Lower lobe of right lung (tissue), 2 donors: ENCODE measurements at places on chromosomes 5 and 9.

DNA sequence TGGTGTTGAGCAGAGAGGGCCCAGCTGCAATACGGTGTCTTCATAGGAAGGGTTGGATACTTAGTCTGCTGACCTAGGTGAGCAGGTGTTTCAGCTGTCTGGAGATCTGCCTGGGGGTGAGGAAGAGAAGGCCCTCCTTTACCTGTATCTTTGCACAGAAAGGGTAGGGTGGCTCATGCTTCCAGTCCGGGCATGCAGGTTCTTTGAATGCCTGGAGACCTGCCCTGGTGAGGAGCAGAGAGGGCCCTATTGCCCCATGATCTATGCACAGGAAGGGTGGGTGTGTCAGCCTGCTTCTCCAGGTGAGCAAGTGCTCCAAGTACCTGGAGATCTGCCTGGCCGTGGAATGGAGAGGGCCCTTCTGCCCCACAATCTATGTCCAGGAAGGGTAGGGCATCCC is 63.0 kb downstream of the FER start:
- DNase-seq: no peak

DNA sequence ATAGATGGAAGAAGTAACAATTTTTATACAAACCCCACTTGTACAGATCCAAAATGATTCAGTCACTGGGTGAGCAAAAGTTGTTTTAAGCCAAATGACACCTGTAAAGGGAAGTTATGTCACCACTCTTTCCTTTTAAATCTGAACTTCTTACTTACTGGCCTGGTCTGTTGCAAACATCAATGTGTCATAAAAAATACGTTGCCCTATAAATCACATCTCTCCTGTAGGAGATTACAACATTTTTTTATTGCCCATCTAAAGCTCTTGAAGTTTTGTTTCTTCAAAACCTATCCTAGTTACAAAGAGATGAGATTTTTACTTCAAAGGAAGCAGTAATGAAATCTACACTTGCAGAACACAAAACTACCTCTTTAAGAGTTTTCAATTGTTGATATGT is 1087.8 kb upstream of the DMAC1 start:
- no peak for DNase-seq

DNA sequence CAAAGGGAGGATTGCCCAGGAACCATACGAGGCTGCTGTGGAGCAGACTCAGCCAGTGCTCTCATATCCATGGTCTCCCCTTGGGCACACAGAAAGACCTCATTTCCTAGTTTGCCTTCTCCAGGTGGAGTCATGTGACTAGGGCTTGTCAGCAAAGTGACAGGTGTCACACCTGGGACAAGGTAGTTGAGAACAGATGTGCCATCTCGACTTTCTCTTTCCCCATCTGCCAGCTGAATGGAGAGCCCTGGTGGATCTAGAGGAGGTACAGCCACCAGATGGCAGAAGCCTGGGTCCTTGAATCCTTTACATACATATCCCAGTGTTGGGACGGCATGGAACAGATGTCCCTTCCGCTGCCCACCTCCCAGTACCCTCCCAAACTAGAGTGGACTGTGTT is 42.9 kb upstream of the ALDOB start:
- no peak for DNase-seq

DNA sequence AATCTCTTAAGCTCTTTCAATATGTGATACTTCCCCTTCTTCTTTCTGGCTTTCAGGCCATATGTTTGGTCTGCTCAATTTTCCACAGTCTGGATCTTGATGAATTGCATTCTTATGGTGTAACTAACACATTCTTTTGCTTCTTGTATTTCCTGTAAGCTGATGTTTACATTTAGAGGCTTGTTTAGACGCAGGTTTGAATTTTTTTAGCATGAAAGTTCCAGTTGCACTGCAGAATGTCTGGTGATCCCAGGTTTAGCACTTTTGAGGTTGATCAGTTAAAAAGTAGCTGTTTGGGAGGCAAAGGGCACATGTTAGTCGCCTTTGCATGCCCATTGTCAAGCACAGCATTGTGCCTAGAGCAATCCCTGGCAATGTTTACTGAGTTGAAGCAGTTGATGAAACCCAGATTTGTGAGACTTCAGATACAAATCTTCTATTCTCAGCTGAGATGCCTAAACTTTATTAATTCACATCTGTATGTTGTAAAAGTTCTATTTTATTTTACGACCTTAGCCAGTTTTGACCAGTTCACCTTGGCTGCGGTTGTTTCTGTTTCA is 59.6 kb upstream of the SPATA31C2 start:
- DNase-seq: no peak

- peak; percentile 70 for DNase-seq
These were observed 13.2 kb downstream of the GADD45G start for GRCh38 chr9:89617978-89618377.

GRCh38 chr5:100668511-100668910 is 133.3 kb downstream of the FAM174A start:
- no peak for DNase-seq

DNA sequence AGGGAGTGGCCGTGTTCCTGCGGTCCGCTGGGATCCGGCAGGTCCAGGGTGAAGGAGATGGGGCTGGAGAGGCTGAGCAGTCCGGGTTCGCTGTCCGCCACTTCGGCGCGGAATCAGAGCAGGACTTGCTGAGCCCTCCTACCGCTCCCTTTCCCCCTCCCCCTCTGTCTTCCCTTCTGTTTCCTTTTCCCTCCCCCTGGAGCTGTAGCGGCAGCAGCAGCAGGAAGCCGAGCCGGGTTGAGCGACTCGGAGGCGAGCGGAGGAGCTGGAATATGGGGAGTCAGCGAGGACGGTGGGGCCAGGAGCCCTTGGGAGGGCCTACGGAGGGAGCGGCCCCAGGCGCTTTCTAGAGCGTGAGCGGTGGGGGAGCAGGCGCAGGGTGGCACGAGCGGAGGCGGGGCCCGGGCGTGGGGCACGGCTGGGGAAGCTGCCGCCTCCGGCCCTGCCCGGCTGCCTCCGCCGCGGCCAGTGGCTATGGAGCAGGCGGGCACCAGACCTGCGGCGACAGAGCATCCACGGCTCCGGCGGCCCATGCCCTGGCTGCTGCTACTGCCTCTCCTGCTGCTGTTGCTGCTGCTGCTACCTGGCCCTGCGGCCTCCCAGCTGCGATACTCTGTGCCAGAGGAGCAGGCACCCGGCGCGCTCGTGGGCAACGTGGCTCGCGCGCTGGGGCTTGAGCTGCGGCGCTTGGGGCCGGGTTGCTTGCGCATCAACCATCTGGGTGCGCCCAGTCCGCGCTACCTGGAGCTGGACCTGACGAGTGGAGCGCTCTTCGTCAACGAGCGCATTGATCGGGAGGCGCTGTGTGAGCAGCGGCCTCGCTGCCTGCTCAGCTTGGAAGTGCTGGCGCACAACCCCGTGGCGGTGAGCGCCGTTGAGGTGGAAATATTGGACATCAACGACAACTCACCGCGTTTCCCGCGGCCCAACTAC is at the start of gene PCDHAC2:
TSS of gene PCDHAC2 (plus strand) at position 184 of the 933 bp plus-strand sequence. CDS start at position 475, 291 bp downstream.
- peak; percentile 70 for DNase-seq
